ENCODE measurements at places on chromosomes 1 and 21.
A peak's percentile ranks its signal among the peaks of the same experiment; 100 is the strongest.

DNA sequence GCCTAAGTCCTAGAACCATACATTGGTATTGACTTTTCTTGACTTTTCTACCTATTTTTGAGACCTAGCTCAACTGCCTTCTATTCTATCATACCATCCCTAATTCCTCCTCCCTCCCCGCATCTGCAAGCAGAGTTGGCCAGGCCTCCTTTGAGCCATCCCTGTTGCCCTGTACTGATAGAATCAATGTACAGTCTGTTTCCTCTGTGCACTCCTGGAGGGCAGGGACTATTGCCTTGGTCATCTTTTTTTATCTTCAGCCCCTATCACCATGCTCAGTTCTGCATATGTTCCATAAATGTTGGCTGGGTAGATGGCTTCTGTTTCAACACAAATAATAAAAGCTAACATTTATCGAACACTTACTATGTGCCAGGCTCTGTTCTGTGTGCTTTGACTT, 4.0 kb upstream of the RGS16 start:
- DNase-seq, result no peak

DNA sequence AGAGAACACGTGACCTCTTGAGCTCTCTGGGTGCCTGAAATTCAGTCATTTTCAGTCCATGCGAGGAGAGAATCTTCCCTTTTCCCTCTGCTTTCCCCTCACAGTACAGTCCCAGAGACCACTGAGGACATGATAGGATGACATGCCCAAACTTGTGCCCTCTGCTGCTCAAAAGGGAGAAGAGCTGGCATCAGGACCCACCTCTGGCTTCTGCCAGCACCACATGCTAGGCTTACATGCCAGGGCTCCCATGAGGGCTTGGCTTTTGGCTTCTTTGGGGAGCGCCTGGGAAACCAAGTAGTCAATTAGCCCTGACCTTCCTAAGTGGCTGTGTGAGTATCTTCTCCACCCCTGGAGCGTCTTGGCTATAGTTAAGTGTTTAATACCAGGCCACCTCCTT, 13.8 kb upstream of the KCNQ4 start:
- DNase-seq, result no peak

- DNase-seq, result peak; percentile 58
These were observed 89.8 kb downstream of the TMEM200B start for GRCh38 chr1:29033829-29034466.

DNA sequence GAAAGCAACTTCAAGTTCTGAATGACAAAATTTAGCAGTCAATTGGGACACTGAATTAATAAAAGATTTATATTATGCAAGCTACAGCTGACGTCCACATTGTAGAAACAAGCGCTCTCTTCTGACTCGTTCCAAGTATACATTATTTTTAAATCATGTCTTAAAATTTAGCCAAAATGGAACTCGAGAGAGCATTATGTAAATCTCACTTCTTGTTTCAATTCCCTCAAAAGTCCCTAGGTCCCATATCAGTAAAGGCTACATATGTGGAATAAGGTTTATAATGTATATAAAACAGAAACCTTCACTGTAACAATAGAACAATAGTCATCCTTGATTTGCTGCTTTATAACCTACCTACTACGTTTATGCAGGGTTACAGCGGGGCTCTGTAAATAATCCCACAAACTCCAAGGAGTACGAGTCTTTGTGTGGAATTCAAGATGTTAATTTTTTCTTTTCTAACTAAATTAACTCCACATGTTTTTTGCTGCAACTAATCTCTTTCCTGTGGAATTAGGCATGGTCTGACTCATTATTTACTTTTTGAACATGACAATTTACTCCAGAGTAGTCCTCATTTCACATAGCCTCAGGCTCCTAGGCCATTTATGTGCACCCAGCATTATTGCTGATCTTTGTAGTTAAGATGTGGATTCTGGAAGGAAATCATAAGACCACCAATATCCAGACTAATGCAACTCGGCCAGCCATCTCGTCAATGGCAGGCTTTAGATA, 785.1 kb downstream of the LTN1 start:
- no peak for DNase-seq

DNA sequence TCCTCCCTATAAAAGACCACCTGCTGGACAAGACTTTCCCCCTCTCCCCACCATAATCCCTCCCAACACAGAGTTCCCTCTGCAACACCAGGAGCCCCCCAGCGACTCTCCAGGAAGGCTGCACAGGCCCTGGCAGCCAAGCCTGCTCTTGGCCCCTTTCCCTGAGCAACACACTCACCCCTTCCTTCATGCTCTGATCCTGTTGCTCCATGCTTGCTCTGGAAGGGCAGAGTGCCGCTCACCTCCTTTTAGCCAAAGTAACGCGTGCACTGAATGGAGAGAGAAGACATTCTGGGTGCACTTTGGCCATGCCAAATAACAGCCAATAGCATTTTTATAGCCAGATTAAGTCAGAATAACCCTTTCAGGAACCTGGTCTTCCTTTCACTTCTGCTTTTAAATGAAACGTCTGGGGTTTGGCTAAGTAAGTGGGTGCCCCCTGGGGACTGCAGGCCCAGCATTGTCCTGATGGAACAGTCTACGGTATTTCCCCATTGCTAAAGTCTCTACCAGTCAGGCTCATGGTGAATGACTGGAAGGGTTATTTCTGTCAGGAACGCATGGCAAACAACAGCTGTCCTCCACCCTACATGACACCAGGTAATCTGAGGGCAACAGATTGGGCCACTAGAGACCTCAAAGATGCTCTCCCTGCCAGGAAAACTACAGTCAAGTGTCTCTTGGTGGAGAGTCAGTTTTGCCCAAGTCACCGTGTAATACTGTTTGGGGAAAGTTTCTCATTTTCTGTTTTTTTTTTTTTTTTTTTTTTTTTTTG, at the start of gene SLC2A5:
TSS of gene SLC2A5 (minus strand) at position 310 of the 775 bp plus-strand sequence. CDS start at position 211, 99 bp downstream.
- DNase-seq, result no peak

- DNase-seq, result no peak
These were observed 15.5 kb upstream of the PPP1R15B start for GRCh38 chr1:204426971-204427701.

- no peak for DNase-seq
These were observed 494.0 kb downstream of the KCNT2 start for GRCh38 chr1:196114193-196114592.

DNA sequence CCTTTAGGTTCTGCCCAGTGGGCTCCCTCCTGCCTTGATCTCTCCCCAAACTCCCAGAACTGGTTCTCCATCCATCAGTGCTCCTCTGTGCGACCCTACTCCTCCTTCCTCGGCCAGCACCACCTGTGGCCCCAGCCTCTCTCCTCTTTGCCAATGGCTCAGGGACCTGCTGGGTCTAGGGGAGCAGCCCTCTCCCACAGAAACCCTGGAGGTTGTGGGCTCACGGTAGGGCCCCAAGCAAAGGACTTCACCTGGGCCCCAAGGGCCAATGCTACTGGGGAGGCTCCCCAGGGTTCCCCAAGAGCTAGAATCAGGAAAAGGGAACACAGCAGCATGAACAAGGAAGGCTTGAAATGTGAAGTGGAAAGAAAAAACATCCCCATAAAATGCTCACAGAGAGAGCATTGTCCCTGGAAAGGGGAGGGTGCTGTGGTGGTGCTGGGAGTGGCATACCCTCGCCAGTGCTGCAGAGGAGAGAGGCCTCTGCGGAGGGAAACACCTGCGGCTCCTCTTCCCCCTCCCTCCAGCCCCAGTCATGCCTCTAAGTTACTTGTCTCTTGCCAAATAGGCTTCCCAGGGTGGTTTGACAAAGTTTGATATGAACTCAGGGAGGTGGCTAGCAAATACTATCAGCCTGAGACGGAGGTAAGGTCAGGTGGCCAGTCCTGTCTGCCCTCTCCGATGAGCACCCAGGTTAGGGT, 2.5 kb downstream of the TMEM63A start:
- DNase-seq, result peak; percentile 35

GRCh38 chr21:23858878-23859277, 1748.4 kb downstream of the MRPL39 start:
- no peak for DNase-seq

DNA sequence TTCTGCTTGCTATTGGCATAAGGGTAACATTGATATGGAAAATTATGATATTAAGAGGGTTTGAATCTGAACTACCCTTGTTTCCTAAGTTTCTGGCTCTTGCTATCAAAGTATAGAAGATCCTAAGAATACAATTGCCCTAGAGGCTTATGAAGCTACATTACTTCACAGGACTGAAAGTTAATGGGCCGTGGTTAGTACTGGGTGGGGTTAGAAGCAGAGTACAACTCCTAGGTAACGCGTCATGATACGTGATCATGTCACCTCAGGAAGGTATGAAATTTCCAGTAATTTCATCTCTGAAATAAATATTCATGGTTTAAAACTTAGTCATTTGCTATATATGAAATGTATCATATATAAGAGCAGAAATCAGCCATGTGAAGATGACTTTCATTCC, 743.8 kb upstream of the NEGR1 start:
- DNase-seq, result no peak

DNA sequence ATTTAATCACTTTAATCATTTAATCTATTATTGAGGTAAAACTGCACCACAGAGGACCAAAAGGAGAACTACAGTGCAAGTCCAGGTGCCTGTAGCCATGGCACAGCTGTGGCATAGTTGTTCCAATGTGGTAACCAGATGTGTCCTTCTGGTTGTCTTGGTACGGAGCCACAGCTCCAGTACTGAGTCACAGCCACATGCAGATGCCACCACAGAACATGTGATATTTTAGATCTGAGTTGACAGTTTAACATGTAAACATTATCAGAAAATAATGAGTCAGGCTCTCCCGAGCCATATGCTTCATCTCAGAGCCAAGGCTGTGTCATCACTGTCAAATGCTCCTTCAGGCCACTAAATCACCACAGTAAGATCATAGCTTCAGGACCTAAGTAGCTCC, 56.4 kb upstream of the RGS7 start:
- no peak for DNase-seq

DNA sequence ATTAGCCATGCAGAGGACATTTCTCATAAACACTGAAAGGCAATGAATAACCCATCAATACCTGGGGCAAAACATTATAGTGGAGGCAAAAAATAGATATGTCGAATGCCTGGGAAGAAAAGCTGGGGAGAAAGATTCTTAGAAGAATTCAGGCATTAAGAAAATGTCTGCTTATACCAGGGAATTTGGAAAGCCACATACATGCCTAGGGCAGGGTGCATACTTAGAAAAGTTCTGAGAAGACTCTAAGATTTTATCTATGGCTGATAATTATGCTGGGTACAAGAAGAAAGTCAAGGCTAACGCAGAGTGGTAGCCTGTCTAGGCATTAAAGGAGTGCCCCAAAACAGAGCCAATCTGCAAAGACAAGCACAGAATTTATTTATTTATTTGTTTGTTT, 18.4 kb downstream of the SLAMF6 start:
- DNase-seq, result no peak

DNA sequence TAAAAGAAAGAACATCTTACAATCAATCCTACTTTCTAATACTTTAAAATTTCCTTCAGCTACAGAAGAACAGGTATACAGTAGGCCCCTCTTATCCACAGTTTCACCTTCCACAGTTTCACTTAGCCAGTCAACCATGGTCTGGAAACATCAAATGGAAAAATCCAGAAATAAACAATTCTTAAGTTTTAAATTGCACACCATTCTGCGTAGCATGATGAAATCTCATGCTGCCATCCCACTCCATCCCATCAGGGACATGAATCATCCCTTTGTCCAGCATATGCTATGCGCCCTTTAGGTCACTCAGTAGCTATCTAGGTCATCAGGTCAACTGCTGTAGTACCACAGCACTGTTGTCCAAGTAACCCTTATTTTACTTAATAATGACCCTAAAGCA, 67.7 kb downstream of the HSF2BP start:
- no peak for DNase-seq

GRCh38 chr1:38690790-38691449, 168.7 kb downstream of the RRAGC start:
- DNase-seq, result no peak

GRCh38 chr1:37808369-37809319, 636 bp upstream of the YRDC start:
- no peak for DNase-seq

GRCh38 chr1:202788800-202789199, 19.4 kb downstream of the KDM5B start:
- no peak for DNase-seq

DNA sequence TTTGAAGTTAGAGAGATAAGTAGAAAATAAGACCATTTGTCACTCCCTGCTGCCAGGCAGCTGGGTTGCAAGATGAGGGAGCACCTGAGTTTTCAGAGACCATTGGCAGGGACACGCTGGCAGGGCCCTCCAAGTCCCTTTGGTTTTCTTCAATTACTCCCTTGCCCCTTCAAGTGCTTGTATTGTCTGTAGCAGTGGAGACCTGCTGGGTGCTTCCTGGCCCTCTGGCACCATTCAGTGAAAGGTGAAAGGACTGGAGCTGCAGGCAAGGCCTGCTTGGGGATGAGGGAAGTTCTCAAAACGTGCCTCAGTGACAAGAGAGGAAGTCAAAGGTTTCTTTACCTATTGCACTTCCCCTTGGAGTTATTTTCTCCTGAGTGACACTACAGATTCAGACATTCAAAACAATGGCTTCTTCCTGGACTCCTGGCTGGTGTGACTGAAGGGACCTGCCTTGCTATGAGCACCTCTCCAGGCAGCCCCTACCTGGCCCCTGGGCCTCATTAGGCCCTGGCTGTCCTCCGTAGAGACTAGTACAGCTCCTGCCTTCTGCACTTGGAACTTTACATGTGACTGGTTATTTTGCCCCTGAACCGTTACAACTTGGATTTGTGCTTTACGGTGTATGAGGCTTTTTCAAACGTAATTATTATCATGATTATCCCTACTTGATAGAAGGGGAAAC, 100.1 kb downstream of the C1orf21 start:
- no peak for DNase-seq

DNA sequence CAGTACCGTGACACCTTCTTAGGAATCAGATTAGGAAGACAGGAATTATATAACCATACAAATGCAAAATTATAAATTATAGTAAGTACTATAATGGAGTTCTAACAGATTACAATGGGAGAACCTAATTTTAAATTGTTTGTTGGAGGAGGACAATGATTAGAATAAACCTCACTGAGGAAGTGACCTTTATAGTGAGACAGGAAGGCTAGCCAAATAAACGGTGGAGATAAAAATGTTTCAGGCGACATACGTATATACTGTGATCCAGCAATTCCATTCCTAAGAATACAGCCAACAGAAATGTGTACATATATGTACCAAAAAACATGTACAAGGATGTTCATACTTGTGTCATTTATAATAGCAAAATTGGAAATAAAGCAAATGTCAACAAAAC, 15.2 kb downstream of the SYNJ1 start:
- no peak for DNase-seq

- DNase-seq, result no peak
These were observed 13.8 kb downstream of the GALNT2 start for GRCh38 chr1:230080822-230081221.

GRCh38 chr1:52602856-52603600, 857 bp downstream of the GPX7 start:
- DNase-seq, result peak; percentile 30

GRCh38 chr1:173865468-173866164, 2.2 kb downstream of the GAS5 start:
- DNase-seq, result no peak

- DNase-seq, result no peak
These were observed 14.8 kb downstream of the PI4KB start for GRCh38 chr1:151312411-151312810.

Measured in CD4-positive, alpha-beta T cell treated with Interleukin-10 for 1 hour (primary cell).